Peyer's patch (tissue), 4 donors: ENCODE measurements at places on chromosomes 5 and 9. TPM values are rescaled to one million over a fixed set of nuclear protein-coding genes. Genes with fewer than 3 reads are reported as not detected.

- H3K4me1 ChIP-seq: no peaks in the 10 kb centered on the region
- no peaks in the 10 kb centered on the region for H3K36me3 ChIP-seq
- no peak overlapping the region for H3K27ac ChIP-seq
These were observed 118.3 kb downstream of the NR6A1 start for GRCh38 chr9:124652615-124653393.

DNA sequence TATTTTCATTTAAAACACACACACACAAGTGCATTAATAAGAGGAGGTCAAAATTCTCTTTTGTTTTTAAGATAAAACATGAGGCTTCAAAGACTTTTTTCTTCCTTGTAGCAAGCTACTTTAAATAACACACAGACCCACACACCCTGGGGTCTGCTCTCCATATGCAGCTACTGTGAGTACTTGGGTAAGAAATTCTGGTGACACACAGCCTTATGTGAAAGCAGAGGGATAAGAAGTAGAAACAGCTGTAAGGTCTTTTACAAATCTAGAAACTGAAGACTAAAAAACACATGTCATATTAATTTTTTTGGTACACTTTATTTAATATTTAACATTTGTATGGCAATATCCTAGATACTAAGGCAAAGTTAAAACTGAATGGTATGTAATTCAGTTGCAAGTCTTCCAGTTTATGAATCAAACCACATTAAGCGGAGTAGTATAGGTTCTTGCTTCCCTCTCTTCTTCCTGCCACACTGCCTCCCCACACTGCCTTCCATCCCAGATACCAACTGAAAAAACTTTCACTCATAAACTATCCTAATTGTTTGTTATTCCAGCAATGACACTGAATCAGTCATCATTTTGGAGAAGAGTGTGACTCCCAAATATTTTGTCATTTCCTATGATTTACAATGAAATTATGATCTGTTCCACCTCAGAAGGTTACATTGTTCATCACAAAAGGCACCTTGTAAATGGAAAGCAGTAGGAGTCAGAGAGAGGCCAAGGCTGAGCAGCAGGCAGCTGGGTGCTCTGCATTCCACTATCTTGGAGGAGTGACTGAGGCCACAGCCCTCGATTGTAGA, 92.0 kb downstream of the PLCXD3 start:
- H3K27ac ChIP-seq: no peak overlapping the region
- no peaks in the 10 kb centered on the region for H3K27me3 ChIP-seq
- no peaks in the 10 kb centered on the region for H3K4me1 ChIP-seq
- H3K36me3 ChIP-seq: no peaks in the 10 kb centered on the region
- H3K4me3 ChIP-seq: no peak overlapping the region
- DNase-seq: no peak

DNA sequence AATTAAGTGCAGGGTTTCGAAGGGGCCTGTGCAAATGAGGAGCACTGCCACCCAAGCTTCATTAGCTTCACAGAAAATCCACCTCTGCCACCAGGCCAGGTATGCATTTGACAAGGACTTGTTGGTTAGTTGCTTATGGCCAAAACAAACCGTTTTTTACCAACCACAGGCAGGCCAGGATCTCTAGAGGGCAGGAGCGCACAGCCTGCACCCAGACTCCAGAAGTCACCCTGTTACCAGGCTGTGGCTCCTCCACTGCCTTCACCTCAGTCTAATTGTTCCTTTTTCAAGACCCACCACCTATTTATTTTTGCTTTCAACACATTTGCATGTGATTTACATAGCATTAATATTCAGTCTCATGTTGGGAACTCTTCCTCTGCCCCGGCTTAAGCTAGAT, 78.3 kb upstream of the HSPA9 start:
- H3K4me1 ChIP-seq: no peaks in the 10 kb centered on the region
- H3K27me3 ChIP-seq: no peaks in the 10 kb centered on the region
- H3K27ac ChIP-seq: no peak overlapping the region
- DNase-seq: no peak
- no peaks in the 10 kb centered on the region for H3K36me3 ChIP-seq
- no peak overlapping the region for H3K4me3 ChIP-seq

GRCh38 chr5:102760815-102761214, 5.7 kb downstream of the PAM start:
- no peak for DNase-seq
- H3K27ac ChIP-seq: no peak overlapping the region
- H3K27me3 ChIP-seq: no peaks in the 10 kb centered on the region
- H3K4me3 ChIP-seq: no peak overlapping the region
- H3K36me3 ChIP-seq: no peaks in the 10 kb centered on the region

DNA sequence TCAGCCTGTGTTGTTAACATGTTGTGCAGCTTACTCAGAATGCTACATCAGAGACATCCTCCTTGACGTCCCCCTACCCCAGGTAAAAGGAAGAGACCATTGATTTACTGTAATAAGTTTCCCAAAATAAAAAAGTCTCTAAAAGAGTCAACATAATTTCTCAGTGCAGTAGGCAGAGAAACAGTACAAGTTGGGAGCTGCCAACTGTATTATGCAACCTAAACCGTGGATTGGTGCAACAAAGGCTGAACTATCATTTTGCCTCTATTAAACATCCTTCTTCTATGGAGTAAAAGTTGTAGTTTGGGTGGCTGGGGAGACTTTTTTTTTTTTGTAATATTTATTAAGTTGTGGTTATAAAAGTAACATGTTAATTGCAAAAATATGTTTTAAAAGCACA, 208.0 kb downstream of the NR3C1 start:
- no peak overlapping the region for H3K27ac ChIP-seq
- no peaks in the 10 kb centered on the region for H3K4me1 ChIP-seq
- H3K27me3 ChIP-seq: no peaks in the 10 kb centered on the region
- no peak overlapping the region for H3K4me3 ChIP-seq
- no peaks in the 10 kb centered on the region for H3K36me3 ChIP-seq
- no peak for DNase-seq

GRCh38 chr5:81721049-81721448, 29.8 kb downstream of the SSBP2 start:
- DNase-seq: no peak
- H3K36me3 ChIP-seq: no peaks in the 10 kb centered on the region
- H3K27me3 ChIP-seq: no peaks in the 10 kb centered on the region
- H3K27ac ChIP-seq: no peak overlapping the region
- no peak overlapping the region for H3K4me3 ChIP-seq

DNA sequence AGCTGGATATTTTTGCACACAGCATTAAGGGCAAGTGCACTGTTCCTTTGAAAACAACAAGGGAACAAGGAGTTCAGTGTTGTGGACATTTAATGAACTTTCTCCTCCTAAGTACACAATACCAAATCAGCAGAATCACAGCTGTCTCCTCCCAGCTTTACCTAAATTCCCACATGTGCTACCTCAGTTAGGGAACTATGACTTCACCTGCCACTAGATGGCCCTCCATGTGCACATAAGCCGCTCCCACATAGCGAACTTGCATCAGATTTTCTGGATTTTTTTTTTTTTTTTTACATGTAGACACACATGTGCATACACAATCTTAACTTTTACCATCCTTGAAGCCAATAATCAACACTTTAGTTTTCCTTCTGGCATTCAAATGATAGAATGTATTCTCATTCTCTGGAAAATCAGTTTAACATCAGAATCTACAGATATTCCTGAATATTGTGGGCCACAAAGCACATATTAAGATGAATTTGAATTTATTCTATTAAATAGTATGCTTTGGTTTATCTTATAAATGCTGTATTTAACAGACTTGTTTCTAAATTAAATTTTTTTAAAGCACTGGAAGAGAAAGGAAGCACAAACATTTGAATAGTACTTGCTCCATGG, 123.6 kb downstream of the PALM2AKAP2 start:
- no peaks in the 10 kb centered on the region for H3K36me3 ChIP-seq
- peak; percentile 86 for DNase-seq
- no peak overlapping the region for H3K4me3 ChIP-seq
- H3K27ac ChIP-seq: no peak overlapping the region
- H3K27me3 ChIP-seq: no peaks in the 10 kb centered on the region

- H3K27ac ChIP-seq: no peak overlapping the region
- no peaks in the 10 kb centered on the region for H3K36me3 ChIP-seq
- H3K4me1 ChIP-seq: peaks cover 17% of the 10 kb centered on the region
- no peak for DNase-seq
These were observed 21.1 kb upstream of the EEIG1 start for GRCh38 chr9:128001779-128002298.

DNA sequence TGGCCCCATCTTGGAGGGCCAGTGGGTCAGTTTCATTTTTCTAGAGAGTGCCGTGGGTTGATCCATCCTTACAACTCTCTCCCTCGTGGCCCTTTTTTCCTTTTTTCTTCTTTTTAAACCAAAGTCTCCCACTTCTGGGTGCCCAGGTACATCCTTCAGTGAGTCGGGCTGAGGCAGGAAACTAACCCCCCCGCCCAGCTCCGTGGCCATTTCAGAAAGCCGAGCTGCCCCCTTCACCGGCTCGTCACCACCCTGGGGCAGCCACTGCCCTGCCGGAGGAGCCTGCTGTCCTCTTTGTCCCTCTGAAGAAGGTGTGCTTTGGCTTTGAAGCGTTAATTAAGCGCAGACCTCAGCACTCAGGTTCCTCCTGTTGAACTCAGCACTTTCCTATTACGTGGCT, 5.2 kb downstream of the CFAP77 start:
- no peak overlapping the region for H3K27ac ChIP-seq
- no peaks in the 10 kb centered on the region for H3K36me3 ChIP-seq
- H3K4me1 ChIP-seq: no peaks in the 10 kb centered on the region
- no peak overlapping the region for H3K4me3 ChIP-seq

- H3K4me1 ChIP-seq: no peaks in the 10 kb centered on the region
- H3K27ac ChIP-seq: no peak overlapping the region
- H3K27me3 ChIP-seq: no peaks in the 10 kb centered on the region
- H3K36me3 ChIP-seq: no peaks in the 10 kb centered on the region
- DNase-seq: no peak
- H3K4me3 ChIP-seq: no peak overlapping the region
These were observed 358.9 kb downstream of the ICE1 start for GRCh38 chr5:5781335-5781734.

GRCh38 chr5:150399524-150400211, 13.0 kb downstream of the CD74 start:
- no peaks in the 10 kb centered on the region for H3K4me1 ChIP-seq
- no peak overlapping the region for H3K27ac ChIP-seq
- H3K27me3 ChIP-seq: no peaks in the 10 kb centered on the region
- H3K36me3 ChIP-seq: peaks cover under 1% of the 10 kb centered on the region
- H3K4me3 ChIP-seq: no peak overlapping the region

GRCh38 chr9:18610956-18611355, 137.0 kb downstream of the ADAMTSL1 start:
- no peak for DNase-seq
- no peak overlapping the region for H3K27ac ChIP-seq
- H3K36me3 ChIP-seq: no peaks in the 10 kb centered on the region

DNA sequence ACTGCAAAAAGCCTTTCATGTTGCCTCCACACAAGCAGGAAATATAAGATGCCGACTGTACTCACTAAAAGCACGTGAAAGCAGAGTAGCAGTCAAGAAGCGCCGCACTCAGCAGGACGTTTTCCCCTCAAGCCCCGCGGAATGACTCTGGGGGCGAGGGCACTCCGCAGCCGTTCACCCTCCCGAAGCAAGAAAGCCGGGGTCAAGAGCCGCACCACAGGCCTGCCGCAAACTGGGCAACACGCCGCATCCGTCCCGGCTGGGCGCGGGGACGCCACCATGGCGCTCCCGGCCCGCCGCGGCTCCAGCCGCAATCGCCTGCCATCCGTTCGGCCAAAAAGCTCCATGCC, 364 bp downstream of the RPS6 start:
- peaks cover 40% of the 10 kb centered on the region for H3K36me3 ChIP-seq
- no peaks in the 10 kb centered on the region for H3K27me3 ChIP-seq
- peaks cover 30% of the 10 kb centered on the region for H3K4me1 ChIP-seq
- peak overlapping the region; percentile 96 for H3K27ac ChIP-seq
- DNase-seq: peak; percentile 64

DNA sequence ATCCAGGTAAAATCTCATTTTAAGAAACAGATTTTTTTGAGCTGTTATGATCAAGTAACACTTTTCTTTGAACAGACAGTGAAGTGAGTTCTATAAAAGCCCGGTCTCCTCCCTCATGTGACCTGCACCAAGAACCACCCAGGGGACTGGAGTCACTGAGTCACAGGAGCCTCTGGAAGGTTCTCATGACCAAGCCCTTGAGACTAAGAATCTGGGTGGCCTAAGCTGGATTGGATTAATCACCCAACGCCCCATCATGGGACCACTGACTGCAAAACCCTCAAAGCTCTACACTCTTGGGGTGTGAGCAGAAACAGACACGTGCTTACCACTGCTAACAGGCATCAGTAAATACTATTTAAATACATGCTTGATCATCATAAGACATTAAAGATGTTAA, 48.4 kb downstream of the SECISBP2 start:
- H3K36me3 ChIP-seq: no peaks in the 10 kb centered on the region
- H3K27me3 ChIP-seq: no peaks in the 10 kb centered on the region
- peak; percentile 14 for DNase-seq
- no peak overlapping the region for H3K27ac ChIP-seq
- H3K4me3 ChIP-seq: no peak overlapping the region

DNA sequence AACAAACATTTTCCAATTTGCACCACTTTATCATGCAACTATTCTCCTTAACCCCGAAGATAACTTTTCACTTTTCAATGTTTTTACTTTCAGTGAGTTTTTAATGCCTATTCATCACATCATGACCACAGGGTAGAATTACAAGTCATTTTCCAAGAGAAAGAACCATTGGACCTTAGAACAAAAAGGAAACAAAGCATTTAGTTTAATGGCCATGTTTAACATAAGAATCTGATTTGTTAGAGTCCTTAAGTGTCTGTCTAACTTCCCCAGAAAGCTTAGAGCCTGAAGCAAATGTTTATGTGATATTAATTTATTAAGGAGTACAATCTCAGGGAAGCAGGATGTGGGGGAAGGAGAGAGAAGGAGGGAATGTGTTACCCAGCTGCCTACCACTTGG, 325.8 kb upstream of the RIOK2 start:
- H3K27ac ChIP-seq: no peak overlapping the region
- H3K27me3 ChIP-seq: no peaks in the 10 kb centered on the region
- no peaks in the 10 kb centered on the region for H3K4me1 ChIP-seq
- no peaks in the 10 kb centered on the region for H3K36me3 ChIP-seq
- DNase-seq: no peak

PAPPA gene
- 0.70 TPM for total RNA-seq

RANBP3L gene
- total RNA-seq: not detected

ANKRD20A1 gene
- 16.3 TPM for total RNA-seq

SURF1 gene
- total RNA-seq: 41.2 TPM

PRDM9 gene
- not detected for total RNA-seq

WDR38 gene
- total RNA-seq: not detected

PLPP7 gene
- total RNA-seq: 3.1 TPM

MARCOL gene
- total RNA-seq: not detected

FRMD3 gene
- total RNA-seq: 42.4 TPM

IL3 gene
- not detected for total RNA-seq
